GM03348 (cell line): ENCODE measurements at places on chromosomes 2 and 18.

DNA sequence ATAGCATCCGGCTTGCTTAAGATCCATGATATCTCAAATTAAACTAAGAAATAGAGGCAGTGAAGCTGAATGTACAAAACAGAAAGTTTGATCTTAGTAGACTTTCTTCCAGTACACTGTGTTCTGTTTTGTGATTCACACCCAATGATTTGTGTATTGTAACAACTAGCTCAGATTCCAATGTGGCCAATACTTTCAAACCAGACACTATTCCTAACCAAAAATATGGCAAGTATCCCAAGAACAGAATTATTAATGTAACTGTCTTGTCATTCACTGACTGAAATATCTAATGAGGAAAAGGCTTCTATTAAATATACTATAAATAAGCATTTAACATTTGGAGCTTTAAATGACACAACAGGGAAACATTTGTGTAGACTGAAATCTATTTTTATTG is 299.1 kb downstream of the NRXN1 start:
- no peak for DNase-seq

DNA sequence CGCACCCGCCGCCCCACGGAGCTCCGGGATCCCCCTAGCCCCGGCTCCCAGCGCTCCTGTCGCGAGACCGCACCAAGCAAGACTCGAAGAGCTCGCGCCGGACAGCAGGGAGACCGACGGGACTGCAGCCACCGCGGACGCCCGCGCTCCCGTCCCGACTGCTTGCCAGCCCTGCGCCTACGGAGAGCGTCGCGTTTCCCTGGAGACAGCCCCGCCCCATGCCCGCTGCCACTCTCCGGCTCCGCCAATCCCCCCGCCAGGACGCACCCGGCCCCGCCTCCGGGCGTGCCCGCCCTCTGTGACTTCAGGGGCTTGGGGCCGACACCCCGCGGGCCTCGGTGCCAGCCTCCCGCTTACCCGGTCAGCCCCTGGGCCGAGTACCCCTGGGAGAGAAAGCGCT is at the start of gene ANKMY1:
ANKMY1 (minus strand) TSS at position 181 of the 400 bp plus-strand sequence. CDS start 653 bp downstream, outside the sequence.
- peak; percentile 96 for DNase-seq

DNA sequence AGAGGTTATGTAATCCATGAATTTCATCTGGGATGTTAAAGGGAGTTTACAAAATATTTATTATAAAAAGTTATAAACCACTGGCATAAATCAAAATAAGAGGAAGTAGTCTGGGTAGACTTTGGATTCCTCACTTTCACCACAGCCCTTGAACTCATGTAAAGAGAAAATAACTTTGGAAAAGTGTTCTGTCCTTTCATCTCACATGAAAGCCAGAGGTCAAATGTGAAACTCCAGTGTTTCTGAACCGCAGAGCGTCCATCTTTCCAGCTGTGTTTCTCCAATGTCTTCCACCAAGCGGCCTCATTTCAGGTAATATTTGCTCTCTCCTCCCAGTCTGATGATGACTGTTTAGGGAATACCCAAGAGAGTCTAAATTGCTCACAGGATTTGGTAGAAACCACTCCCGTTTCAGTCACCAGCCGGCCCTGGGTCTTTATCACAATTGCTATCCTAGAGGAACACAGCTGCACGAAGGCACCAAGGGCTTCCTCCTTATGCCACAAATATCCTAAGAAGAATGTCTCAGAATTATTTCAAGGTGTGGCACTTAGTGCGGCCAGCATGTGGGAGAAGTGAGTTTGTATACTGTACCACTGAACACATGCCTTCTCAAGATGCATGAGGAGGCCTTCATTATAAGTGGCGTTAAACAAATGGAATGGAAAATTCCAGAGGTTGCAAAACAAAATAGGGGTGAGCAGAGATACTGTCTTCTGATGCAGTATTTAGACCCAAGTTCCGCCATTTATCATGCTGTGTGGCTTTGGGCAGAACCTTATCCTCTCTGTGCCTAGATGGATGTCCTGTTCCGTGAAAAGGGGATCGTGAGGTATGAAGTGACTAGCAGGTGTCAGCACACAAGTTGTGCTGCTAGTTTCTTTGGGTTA is 63.8 kb downstream of the ACTR2 start:
- no peak for DNase-seq

GRCh38 chr2:8255448-8255800 is 426.4 kb upstream of the ID2 start:
- DNase-seq = peak; percentile 31

- no peak for DNase-seq
Observed at GRCh38 chr2:191023235-191023679, 9.3 kb upstream of the STAT1 start.

- no peak for DNase-seq
Observed at GRCh38 chr2:6589150-6589549, 276.6 kb downstream of the CMPK2 start.

- DNase-seq = no peak
Observed at GRCh38 chr18:26653943-26654615, 105.7 kb upstream of the KCTD1 start.

GRCh38 chr2:7014174-7014640 is 97.0 kb downstream of the RNF144A start:
- peak; percentile 31 for DNase-seq

DNA sequence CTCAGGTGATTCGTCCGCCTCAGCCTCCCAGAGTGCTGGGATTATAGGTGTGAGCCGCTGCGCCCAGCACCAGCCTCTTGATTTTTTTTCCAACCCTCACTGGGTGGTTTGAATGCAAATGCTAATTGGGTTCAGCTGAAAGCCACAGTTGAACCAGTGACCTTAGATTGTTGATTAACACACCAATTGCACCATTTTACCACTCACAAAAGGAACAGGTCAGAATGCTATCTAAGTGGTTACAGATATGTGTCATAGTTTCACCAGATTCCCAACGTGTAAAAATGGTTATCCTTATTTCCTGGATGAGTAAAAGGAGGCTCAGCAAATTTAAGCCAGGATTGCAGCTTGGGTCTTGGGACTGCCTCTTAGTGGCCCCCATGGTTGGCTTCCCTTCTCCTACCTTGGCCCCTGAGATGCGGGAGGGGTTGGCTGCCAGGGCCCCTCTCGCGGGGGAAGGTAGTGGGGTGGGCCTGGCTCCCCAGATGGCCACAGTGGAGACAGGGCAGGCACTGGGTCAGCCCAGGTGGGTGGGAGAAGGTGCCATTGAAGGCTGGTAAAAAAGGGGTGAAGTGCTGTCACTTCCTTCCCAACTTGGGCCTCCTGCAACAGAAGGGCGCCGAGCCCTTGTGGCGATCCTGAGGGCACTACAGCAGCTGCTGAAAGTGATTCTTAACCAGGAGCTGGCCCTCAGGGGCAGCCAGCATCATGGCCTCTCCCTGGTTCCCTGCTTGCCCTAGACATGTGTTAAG is 164.9 kb upstream of the HAAO start:
- no peak for DNase-seq

GRCh38 chr2:120606931-120607330 is 128.7 kb upstream of the GLI2 start:
- peak; percentile 67 for DNase-seq

DNA sequence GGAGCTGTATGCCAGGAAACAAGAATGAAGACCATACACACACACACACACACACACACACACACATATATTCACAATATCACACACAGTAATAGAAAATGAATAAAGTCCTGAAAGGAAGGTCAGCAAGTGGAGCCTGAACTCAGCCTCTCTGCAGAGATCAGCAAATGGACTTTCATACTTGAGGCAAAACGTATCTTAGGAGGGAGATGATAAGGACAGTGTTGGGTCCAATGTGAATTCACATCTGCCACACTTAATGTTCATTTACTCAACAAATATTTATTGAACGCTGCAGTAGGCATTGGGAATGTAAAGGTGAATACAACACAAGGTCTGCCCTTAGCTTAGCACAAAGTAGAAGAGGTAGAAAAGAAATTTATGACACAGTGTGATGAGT is 2.7 kb upstream of the MTLN start:
- DNase-seq = no peak

GRCh38 chr2:64283641-64284361 is 139.6 kb upstream of the PELI1 start:
- DNase-seq = peak; percentile 72

DNA sequence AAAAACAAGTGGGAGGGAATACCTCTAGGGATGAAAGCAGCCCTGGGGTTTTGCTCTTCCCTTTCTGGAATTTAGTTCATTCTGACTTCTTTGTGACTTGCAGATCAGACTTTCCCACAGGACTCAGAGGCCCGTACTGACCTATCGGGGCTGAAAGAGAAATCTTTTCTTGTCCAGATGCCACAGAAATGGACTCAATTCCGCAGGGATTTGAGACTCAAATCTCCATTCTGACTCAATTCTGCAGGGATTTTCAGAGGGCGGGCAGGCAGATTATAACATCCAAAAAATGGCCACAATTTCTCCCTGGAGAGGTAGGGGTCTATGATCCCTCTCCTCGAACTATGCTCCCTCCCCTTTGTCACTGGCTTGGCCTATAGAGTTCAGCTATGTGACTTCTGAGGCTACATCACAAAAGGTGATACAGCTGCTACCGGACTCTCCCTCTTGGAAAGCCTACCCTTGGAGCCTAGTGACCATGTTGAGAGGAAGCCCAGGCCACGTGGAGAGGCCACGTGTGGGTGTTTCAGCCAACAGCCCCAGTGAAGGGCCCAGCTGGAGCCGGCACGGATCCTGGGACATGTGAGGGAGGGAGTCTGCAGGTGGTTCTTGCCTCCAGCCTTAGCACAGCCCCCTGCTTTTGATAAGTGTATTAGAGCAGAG is 4.8 kb upstream of the EFHD1 start:
- no peak for DNase-seq

DNA sequence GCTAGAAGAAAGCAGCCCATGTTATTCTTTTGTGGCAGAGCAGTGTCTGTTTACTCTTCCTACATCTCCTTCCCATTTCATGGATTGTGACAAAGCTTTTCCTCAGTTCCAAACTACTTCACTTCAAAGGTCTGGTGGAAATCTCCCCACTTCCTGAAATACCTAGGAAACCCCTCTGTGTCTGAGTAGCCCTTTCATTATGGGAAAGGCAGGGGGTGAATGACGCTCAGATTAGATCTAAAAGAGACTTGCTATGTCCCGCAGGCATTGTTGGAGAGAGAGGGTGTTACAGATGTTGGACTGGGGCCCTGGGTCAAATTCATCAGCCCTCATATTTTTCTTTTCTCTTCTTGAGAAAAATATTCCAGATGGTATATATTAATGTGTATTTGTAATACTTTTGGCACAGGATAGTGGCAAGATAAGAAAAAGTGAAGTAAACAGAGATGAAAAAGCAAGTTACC is 675.0 kb downstream of the IRS1 start:
- DNase-seq = no peak

DNA sequence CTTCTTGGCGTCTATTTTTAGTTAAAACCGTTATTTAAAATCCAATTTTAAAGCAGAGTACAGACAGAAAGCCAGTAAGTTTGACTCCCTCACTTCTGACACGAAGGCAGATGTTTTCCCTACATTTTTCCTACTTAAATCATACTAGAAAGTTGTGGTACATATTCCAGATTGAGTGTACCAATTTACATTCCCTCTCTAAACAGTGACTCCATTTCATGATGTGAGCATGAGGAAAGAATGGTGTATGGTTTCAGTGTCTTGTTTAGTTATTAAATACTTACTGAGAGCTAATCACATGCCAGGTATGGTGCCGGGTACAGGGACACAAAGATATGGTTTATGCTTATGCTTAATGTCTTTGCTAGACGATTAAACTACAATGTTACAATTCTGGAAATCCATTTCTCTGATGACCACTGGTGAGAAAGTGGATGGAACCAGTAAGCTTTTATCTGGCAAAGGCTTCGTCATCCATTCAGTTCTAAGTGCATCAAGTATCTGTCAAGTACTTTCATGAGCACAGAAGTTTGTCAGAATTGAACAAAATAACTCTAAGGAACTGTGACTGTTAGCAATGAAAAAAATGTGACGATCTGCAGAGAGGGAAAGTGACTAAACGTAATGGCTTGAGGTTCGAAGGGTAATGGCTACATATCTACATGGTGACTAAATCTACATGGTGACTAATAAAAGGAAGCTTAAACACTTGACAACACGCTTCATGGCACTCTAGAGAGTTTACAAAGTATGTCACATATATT is 25.7 kb downstream of the MAP4K3 start:
- peak; percentile 53 for DNase-seq

- DNase-seq = no peak
Observed at GRCh38 chr2:234463626-234464290, 33.1 kb downstream of the ARL4C start.

- no peak for DNase-seq
Observed at GRCh38 chr2:23476786-23477185, 91.8 kb downstream of the KLHL29 start.

DNA sequence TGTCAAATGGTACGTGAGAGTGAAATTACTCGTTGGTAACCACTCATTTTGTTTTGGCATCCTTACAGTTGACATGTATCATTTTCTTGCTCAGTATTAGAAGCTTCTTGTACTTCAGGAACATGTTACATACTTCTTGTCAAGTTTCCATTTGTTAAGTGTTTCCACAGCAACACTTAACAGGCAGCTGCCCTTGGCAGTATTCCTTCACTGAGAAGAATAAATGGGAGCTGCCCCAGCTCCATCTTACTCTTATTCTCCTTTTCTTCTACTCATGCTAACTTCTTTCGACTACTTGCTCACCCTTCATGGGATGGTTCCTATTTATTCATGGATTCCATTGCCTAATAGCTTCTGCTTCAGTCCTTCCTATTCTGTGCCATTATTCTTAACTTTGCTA is 60.1 kb upstream of the TUBA3E start:
- no peak for DNase-seq

GRCh38 chr2:180829836-180830235 is 150.6 kb upstream of the UBE2E3 start:
- no peak for DNase-seq

- DNase-seq = no peak
Observed at GRCh38 chr2:54551123-54551756, 95.1 kb downstream of the SPTBN1 start.

GRCh38 chr2:46951290-46952064 is 35.9 kb upstream of the MCFD2 start:
- no peak for DNase-seq

GRCh38 chr2:18925296-18925695 is 335.9 kb upstream of the NT5C1B start:
- DNase-seq = peak; percentile 78

DNA sequence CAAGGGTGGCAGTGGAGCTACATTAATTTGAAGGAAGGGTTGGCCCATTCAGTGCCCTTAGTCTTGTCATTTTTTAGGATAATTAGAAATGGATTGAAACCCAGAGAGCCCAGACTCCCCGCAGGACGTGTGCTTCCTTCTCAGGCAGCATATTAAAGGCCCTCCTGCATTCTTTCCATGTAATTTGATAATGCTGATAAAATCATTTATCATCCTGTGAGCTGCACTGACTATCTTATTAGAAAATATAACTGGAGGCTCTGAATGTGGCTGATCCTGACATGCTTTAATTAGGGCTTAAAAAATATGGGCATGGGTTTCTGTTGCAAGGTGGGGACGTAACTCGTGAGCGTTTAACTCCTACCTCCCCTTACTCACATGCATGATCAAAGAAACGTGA is 148.1 kb downstream of the ACKR3 start:
- DNase-seq = no peak

GRCh38 chr2:233643128-233643527 is 6.9 kb downstream of the UGT1A10 start:
- DNase-seq = no peak
